Endothelial cell of umbilical vein (primary cell): ENCODE measurements at places on chromosomes 16 and 17. TPM values are rescaled to one million over a fixed set of nuclear protein-coding genes. Genes with fewer than 3 reads are reported as not detected.

GRCh38 chr17:16214190-16215001 is 938 bp downstream of the NCOR1 start:
- H3K4me1 ChIP-seq, result peaks cover 22% of the 10 kb centered on the region
- H3K27me3 ChIP-seq, result no peaks in the 10 kb centered on the region
- H3K27ac ChIP-seq, result peak overlapping the region; percentile 84
- H3K4me3 ChIP-seq, result peak overlapping the region; percentile 98
- DNase-seq, result peak; percentile 70

Gene RNF112
- 0.05 and 0.06 TPM in 2 replicates for polyA plus RNA-seq

GRCh38 chr16:58658796-58659211 is 25.8 kb downstream of the SLC38A7 start:
- no peaks in the 10 kb centered on the region for H3K4me1 ChIP-seq
- H3K27me3 ChIP-seq, result no peaks in the 10 kb centered on the region
- DNase-seq, result no peak
- no peak overlapping the region for H3K4me3 ChIP-seq
- H3K36me3 ChIP-seq, result no peaks in the 10 kb centered on the region
- no peak overlapping the region for H3K27ac ChIP-seq

DNA sequence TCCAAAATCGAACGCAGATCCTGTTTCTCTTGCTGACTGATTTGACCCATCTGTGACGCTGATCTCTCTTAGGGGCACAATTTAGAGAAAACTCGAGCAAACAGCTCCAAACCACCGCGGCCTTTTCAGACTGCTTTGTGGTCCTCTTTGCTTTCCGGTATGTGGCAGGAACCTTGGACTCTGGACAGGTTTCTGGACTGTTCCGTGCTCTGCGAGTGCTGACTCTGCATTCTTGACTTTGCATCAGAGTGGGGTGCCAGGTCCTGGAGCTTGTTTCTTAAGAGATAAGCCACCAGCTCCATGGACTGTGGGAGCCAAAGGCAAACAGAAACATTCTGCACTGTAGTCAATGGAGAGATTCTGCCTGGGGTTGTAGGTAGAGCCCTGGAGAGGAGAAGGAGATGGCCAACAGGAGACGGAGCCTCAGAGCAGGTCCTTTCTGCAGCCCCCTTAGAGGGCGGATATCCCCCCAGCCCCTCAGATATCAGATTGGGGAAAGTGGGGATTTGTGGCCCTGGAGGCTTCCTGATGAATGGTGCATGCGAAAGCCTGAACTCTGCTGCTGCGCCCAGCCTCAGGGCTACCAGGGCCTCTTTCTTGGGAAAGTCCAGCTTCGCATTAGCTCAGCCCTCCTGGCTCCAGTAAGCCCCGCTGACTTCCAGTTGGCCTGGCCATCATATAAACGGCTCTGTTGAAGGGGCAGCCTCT is 65.6 kb downstream of the WIPI1 start:
- no peak for DNase-seq
- no peaks in the 10 kb centered on the region for H3K36me3 ChIP-seq
- H3K27me3 ChIP-seq, result no peaks in the 10 kb centered on the region
- no peaks in the 10 kb centered on the region for H3K4me1 ChIP-seq

- H3K36me3 ChIP-seq, result no peaks in the 10 kb centered on the region
- H3K4me3 ChIP-seq, result no peak overlapping the region
- peaks cover 9% of the 10 kb centered on the region for H3K4me1 ChIP-seq
- no peak for DNase-seq
- H3K27me3 ChIP-seq, result peaks cover 2% of the 10 kb centered on the region
Measured at GRCh38 chr17:80455784-80456183, 20.6 kb downstream of the NPTX1 start.

Gene ADAMTS18
- 11.7 and 18.4 TPM in 2 replicates for polyA plus RNA-seq

DNA sequence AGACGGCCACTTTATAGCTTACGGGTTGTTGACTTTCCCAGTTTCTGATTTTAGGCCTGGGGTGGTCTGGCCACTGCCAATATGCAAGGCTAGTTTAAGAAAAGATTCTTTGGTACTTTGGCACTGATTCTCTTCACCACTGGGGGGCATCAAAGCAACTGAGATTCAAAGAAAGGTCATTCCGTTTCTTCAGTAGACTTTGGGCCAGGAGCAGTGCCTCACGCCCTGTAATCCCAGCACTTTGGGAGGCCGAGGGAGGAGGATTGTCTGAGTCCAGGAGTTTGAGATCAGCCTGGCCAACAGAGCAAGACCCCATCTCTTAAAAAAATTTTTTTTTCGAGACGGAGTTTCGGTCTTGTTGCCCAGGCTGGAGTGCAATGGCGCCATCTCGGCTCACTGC is 53.0 kb downstream of the RPA1 start:
- H3K27me3 ChIP-seq, result no peaks in the 10 kb centered on the region
- H3K36me3 ChIP-seq, result peaks cover 15% of the 10 kb centered on the region
- DNase-seq, result peak; percentile 45
- H3K4me1 ChIP-seq, result no peaks in the 10 kb centered on the region

- H3K27ac ChIP-seq, result no peak overlapping the region
- H3K27me3 ChIP-seq, result no peaks in the 10 kb centered on the region
- DNase-seq, result peak; percentile 30
- peak overlapping the region; percentile 9 for H3K4me3 ChIP-seq
- H3K4me1 ChIP-seq, result peaks cover 7% of the 10 kb centered on the region
- H3K36me3 ChIP-seq, result peaks cover 9% of the 10 kb centered on the region
Measured at GRCh38 chr16:66881014-66881417, 701 bp downstream of the PDP2 start.

- H3K36me3 ChIP-seq, result peaks cover 70% of the 10 kb centered on the region
- H3K27me3 ChIP-seq, result no peaks in the 10 kb centered on the region
- no peak for DNase-seq
- no peak within 1 kb of the TSS for H3K27ac ChIP-seq
- H3K4me1 ChIP-seq, result peaks cover 3% of the 10 kb centered on the region
- no peak within 1 kb of the TSS for H3K4me3 ChIP-seq
Measured at GRCh38 chr16:67199011-67199807, at the start of gene ELMO3. ELMO3 (plus strand) TSS chr16:67199131; CDS start chr16:67199327, 196 bp downstream.

GRCh38 chr16:48184681-48185080 is 28.9 kb upstream of the ABCC12 start:
- no peak for DNase-seq
- H3K4me3 ChIP-seq, result no peak overlapping the region
- no peaks in the 10 kb centered on the region for H3K27me3 ChIP-seq
- no peaks in the 10 kb centered on the region for H3K36me3 ChIP-seq

Gene KRT12
- not detected in 2 replicates for polyA plus RNA-seq

Gene ABCA3
- polyA plus RNA-seq, result 13.5 and 16.7 TPM in 2 replicates

Gene NAGLU
- 54.2 and 66.8 TPM in 2 replicates for polyA plus RNA-seq

GRCh38 chr17:45227926-45228762 is 6.5 kb downstream of the FMNL1 start:
- no peak overlapping the region for H3K27ac ChIP-seq
- DNase-seq, result no peak
- H3K4me1 ChIP-seq, result peaks cover 8% of the 10 kb centered on the region
- no peak overlapping the region for H3K4me3 ChIP-seq
- peaks cover under 1% of the 10 kb centered on the region for H3K27me3 ChIP-seq

Gene HID1
- 53.3 and 63.4 TPM in 2 replicates for polyA plus RNA-seq

Gene ERN1
- 8.3 and 9.1 TPM in 2 replicates for polyA plus RNA-seq

GRCh38 chr17:36975922-36976515 is 27.3 kb downstream of the AATF start:
- no peak for DNase-seq
- H3K36me3 ChIP-seq, result no peaks in the 10 kb centered on the region
- no peak overlapping the region for H3K4me3 ChIP-seq
- peaks cover 25% of the 10 kb centered on the region for H3K4me1 ChIP-seq

GRCh38 chr16:84120023-84120422 is 3.3 kb upstream of the MBTPS1 start:
- peaks cover 5% of the 10 kb centered on the region for H3K36me3 ChIP-seq
- H3K27ac ChIP-seq, result no peak overlapping the region
- no peaks in the 10 kb centered on the region for H3K27me3 ChIP-seq
- peaks cover 10% of the 10 kb centered on the region for H3K4me1 ChIP-seq

Gene SLFN11
- 33.0 and 37.0 TPM in 2 replicates for polyA plus RNA-seq

- H3K27me3 ChIP-seq, result no peaks in the 10 kb centered on the region
- H3K27ac ChIP-seq, result peak overlapping the region; percentile 40
- peaks cover 53% of the 10 kb centered on the region for H3K4me1 ChIP-seq
- peak overlapping the region; percentile 81 for H3K4me3 ChIP-seq
- peak; percentile 56 for DNase-seq
Measured at GRCh38 chr17:38428643-38429371, 543 bp downstream of the ARHGAP23 start.

Gene CASKIN2
- 10.6 and 13.0 TPM in 2 replicates for polyA plus RNA-seq

DNA sequence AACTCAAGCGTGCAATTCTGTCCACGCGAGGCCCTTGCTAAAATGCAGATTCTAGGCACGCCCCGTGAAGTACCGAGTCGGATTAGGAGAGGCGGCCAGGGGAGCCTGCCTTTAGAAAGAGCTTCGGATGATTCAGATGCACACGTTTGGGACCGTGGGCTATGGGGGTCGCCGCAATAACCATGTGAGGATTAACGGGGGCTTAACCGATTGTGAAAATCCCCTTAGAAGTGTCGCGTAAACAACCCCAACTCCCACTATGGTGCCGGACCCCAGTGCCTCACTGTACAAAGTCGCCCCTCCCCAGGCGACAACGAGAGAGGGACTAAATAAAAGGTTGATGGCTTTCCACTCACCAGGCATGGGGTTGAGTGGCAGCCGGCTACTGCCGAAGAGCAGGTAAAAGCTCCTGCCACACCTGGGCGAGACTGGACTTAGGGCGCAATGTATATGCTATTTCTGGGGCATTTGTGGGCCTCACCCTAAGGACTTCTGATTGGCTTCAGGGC is 635 bp upstream of the SP2 start:
- H3K36me3 ChIP-seq, result no peaks in the 10 kb centered on the region
- peak overlapping the region; percentile 90 for H3K4me3 ChIP-seq
- H3K27ac ChIP-seq, result peak overlapping the region; percentile 39
- H3K27me3 ChIP-seq, result no peaks in the 10 kb centered on the region
- peaks cover 15% of the 10 kb centered on the region for H3K4me1 ChIP-seq

Gene SLC52A1
- polyA plus RNA-seq, result 0.04 and 0.08 TPM in 2 replicates
